ENCODE measurements at places on chromosomes 2 and 18.
A peak's percentile ranks its signal among the peaks of the same experiment; 100 is the strongest.

- no peak for DNase-seq
These were observed 57.8 kb upstream of the SPP2 start for GRCh38 chr2:233992513-233993217.

DNA sequence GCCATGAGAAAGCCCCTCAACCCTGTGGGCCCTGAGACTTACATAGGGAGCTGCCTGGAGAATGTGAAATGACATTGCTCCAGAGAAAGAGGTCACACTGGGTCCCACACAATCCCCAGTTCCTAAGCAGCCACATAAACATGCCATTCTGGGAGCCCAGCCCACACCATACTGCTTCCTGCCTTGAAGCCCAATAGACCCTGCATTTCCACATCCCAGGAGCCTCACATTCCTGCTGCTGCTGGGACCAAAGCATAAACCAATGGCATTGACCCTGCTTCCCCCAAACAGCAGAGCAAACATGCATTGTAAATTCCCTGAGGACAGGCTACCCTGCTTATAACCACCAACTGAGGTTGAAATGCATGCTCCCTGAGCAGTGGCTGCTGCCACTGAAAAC lies 1117.6 kb upstream of the SLC39A10 start:
- DNase-seq: no peak

GRCh38 chr2:80298954-80299353 lies 5.6 kb downstream of the LRRTM1 start:
- DNase-seq: no peak

DNA sequence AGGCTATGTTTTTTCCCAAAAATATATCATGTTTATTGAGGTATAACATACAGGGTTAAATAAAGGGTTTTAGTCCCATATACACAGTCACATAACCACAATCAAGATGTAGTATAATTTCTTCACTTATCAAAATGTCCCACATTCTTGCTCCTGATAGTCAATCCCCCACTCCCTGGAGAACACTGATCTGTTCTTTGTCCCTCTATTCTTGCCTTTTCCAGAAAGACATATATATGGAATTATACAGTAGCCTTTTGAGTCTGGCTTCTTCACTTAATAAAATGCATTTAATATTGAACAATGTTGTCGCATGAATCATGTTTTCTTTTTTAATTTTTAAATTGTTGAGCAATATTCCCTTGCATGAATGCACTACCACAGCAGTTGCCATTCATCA lies 1059.7 kb downstream of the TSN start:
- DNase-seq: no peak

DNA sequence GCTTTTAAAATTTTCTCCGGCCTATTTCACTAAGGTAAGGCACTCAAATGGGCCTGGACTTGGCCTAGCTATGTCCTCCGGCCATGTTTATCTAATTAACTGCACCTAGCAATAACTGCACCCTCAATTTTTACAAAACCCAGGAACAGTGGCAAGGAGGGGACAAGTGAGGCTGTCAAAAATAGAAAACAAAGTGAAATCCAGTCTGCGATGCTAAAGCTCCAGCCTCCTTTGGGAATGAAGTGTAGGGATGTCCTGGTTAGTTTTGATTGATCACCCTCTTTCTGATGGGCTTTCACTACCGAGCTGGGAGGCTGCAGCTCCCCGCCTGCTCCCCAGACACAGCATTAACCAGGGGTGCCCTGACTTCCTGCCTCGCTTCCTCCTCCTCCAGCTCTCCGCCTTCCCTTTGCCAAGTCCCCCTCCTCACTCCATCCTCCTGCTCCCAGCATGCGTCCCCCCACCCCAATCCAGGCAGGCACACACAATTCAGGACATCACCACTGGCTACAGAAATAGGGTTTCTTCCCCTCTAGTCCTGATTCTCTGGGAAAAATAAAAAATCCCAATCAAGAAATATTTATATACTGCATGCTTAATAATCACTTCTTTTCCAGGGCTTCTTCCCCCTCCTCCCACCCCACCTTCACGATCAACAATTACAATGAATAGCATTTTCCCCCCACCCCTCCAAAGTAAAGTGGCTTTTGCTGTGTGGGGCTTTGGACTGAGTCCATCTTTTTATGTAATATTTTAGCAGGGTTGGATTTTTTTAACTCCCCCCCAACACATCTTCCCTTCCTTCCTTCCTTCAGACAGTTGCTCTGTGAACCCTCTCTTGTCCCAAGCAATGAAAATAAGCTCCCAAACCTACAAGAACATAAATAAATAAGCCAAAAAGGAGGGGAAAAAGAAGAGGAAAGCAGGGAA lies 3.3 kb upstream of the POU3F3 start:
- DNase-seq: no peak

DNA sequence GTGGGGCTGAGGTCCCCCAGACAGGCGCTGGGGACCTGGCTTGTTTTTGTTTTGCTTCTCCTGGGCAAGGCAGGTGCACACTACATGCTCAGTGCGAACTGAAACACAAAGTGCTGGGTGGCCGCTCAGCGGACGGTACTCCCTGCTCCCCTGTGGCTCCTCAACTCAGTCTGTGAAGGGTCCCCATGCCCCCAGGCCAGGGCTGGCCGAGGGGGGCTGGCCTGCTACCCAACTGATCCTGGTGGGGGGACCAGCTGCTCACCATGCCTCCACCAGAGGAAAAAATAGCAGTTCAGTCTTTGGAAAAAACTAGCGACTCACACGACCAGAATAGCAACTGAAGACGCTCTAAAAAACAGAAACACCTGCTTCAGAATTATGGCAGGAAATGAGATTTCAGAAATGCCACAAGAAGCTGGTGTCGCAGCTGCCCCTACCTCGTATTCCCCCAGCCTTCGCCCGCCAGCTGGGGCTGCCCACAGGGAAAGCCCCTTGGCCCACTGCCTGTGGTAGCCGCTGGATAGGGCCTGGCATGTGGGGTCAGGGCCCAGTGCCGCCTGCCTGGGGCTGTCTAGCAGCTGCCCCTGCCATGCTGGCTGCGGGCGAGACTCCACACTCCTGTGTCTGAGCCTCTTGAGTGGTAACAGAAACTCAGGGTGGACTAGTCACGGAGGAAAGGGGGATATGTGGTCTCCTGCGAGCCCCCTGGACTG lies 43.7 kb downstream of the MEX3C start:
- no peak for DNase-seq

DNA sequence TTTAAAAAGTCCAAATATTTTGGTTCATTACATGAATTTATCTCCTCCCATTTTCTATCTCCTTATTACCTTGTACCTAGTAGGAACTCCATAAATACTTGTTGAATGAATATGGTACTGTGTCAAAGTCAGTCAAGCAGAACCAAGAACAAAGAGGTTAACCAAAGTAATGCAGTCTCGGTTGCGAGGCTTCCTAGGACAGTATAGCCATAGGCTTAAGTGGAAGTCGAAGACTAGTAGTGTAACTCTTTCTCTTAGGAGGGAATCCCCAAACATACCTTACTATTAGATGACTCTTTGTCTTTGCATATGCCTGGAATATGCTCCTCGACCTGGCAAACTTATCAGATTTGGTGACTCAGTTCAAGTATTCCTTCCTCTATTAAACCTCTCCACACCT lies 4.8 kb downstream of the LIPT1 start:
- DNase-seq: no peak

GRCh38 chr2:188517549-188518215 lies 226.0 kb downstream of the GULP1 start:
- no peak for DNase-seq

- no peak for DNase-seq
These were observed 50.6 kb upstream of the PTPRM start for GRCh38 chr18:7516266-7517117.

GRCh38 chr2:212242724-212243123 lies 295.9 kb downstream of the ERBB4 start:
- DNase-seq: no peak

GRCh38 chr2:79181617-79182016 lies 22.1 kb upstream of the REG3A start:
- no peak for DNase-seq

GRCh38 chr2:46780801-46781445 lies 134.7 kb downstream of the MCFD2 start:
- DNase-seq: peak; percentile 42

DNA sequence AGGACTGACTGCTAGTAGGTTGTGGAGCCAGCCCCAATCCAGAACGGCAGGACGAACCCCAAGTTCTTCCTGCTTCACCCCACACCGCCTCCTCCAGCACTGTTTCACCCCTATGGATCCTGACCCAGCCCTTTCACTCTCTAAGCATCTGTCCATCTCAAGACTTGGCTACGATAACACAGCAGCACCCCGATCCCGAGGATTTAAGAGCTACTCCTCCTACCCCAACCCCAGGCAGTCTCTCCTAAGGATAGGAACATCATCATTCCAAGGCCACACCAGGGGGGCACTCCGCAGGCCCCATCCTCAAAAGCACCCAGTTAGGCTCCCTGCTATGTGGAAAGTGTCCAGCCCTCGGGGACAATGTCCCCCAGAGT lies 645 bp downstream of the KCTD18 start:
- no peak for DNase-seq

- DNase-seq: no peak
These were observed 65.4 kb downstream of the DIS3L2 start for GRCh38 chr2:232026910-232027309.

- DNase-seq: no peak
These were observed 27.7 kb upstream of the AP1S3 start for GRCh38 chr2:223865124-223865523.

- no peak for DNase-seq
These were observed 121.0 kb upstream of the HAAO start for GRCh38 chr2:42913280-42913878.

DNA sequence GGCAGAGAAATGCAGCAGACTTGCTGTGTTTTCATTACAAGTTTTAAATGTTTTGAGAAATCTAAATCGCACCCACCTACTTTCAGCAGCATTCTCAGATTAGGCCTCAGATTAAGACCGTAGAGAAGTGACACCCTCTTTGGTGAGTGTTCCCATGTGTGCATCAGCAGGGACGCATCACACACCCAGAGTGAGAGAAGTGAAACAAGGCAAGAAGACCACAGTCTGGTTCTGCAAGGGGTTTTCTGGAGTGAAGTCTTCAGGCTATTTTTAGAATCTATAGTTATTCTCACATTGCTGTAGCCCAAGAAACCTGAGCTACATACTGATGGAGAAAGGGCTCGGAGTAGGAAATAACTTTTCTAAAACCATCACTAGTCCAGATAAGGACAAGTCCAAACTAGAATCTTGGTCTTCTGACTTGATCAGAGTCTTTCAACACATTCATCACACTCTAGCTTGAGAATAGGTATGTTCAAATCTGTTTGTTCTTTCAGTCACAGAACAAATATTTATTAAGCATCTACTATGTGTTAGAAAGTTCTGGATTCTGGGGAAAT lies 1216.6 kb upstream of the PIK3C3 start:
- DNase-seq: no peak

- DNase-seq: no peak
These were observed 70.8 kb upstream of the NOSTRIN start for GRCh38 chr2:168731616-168732015.

DNA sequence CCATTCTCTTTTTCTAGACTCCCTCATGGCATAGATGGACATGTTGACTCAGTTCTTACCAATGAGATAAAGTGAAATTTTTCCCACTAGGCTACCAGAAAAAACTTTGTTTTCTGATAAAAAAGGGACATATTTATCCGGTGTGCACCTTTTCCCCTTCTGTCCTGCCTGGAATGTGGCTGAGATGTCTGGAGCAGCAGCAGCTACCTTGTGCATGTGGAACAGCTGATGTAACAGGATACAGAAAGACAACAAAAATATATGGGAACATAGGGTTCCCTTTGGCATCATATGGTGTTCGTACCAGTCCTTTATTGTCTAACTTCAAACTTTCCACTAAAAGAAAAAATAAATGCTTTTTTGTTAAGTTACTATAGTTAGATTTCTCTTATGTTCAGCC lies 460.2 kb upstream of the HS6ST1 start:
- no peak for DNase-seq
